ENCODE measurements at places on chromosomes 2 and 18. TPM values are rescaled to one million over a fixed set of nuclear protein-coding genes. Genes with fewer than 3 reads are reported as not detected.
A peak's percentile ranks its signal among the peaks of the same experiment; 100 is the strongest.

DNA sequence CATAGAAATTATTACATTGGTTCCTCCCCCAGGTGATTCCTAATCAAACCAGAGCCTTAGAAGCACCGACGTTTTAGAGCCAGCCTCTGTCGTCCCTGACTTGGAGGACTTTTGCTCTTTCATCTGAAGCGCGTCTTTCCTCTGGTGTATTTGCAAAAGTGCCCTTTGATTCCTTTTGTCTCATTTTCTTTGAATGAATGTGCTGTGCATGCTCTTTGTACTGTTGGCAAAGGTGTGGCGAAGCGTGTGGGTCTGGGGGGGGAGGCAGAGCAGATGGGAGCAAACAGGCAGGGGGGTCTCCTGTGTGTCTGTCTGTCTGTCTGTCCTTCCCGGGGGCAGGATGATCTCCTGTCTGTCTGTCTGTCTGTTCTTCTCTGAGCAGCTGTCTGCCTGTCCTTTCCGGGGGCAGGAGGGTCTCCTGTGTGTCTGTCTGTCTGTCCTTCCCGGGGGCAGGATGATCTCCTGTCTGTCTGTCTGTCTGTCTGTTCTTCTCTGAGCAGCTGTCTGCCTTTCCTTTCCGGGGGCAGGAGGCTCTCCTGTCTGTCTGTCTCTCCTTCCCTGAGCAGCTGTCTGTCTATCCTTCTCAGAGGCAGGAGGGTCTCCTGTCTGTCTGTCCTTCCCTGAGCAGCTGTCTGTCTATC is 205.5 kb upstream of the MYT1L start:
- no peak for DNase-seq

ERFE gene
- 0.14 TPM for total RNA-seq

GRCh38 chr2:59572227-59572626 is 981.2 kb downstream of the BCL11A start:
- no peak for DNase-seq

DNA sequence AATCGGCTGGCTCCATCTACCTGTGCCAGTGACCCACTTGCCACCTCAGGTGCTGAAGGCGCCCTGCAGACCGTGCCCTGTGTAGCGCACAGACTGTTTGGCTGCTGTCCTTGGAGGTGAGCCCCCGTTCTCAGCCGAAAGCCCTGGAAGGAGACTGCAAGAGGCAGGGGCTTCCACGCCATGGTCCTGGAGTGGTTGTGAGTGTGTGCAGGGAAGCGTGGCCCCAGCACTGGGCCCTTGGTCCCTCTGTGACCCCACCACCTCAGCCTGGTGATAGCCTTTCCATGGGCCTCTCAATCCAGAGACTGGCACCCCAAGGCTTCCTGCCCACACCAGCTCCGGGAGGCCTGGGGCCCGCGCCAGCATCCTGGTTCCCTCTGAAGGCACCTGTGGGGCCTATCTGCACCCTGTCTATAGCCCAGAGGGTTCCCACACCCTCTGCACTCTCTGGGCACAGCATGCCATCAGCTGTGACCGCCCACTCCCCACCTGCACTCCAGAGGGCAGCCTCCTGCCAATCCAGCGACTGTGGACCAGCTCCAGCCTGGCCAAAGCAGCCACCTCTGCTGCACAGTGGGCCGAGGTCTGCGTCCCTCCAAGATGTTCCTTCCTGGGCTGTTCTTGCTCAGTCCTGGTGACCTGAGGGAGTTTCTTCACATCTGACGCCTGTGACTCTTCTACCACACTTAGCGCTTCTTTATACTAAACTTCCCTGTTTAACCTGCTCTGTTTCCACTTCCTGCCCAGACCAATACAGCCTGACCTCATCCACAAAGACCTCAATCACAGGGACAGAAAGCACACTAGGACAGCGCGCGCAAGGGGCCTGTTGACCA is 109.5 kb downstream of the EIPR1 start:
- peak; percentile 42 for DNase-seq

COL4A3 gene
- total RNA-seq, result 3.4 TPM

DNA sequence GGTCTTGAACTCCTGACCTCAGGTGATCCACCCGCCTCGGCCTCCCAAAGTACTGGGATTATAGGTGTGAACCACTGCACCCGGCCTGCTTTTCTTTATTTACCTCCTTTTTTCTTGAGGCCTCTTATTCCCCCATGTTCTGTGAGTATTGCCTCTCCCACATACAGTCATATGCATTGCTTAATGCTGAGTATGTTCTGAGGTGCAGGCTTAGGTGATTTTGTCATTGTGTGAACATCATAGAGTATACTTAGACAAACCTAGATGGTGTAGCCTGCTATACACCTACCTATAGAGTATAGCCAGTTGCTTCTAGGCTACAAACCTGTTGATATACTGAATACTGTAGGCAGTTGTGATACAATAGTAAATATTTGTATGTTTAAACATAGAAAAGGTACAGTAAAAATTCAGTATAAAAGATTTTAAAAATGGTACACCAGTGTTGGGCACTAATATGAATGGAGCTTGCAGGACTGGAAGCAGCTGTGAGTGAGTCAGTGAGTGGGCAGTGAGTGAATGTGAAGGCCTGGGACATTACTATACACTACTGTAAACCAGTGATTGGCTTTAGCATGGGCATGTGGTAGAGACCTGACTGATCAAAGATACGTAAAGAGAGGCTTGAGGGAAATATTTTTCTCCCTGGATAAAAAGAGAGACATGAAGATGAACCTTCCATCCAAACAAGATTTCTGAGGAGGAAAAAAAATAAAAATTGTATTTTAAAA is 17.6 kb downstream of the SLC39A10 start:
- DNase-seq, result no peak

DNA sequence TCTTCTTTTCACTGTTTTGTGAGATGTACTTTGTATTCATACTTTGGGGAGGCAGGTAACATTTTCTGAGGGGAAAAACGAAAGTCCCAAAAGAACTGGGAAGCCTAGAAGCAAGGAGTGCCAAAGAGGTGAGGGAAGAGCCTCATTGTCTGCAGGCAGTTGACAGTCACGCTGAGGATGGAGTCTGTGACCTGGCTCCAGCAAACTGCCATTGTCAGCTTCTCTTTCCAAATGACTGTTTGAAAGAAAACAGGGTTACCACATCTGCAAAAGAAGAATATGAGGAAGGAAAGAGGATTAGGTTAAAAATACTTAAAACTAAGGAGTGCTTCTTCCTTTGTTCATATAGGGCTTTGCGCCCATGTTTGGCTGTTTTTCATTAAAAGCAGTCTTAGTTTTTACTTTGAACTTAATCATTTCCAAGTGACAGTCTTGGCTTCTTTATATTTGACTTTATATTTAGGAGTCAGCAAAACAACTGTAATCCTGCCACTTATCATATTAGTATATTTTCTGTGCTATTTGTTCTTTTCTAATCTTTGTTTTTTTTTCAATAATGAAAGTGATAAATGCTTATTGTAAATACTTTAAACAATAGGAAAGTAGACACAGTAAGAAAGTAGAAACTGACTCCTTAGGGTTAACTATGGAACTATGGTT is 35.0 kb downstream of the CERS6 start:
- no peak for DNase-seq

MYO5B gene
- 25.3 TPM for total RNA-seq

REG3G gene
- 2,176 TPM for total RNA-seq

CENPO gene
- 2.2 TPM for total RNA-seq

- DNase-seq, result no peak
These were observed 18.9 kb downstream of the TGIF1 start for GRCh38 chr18:3468833-3469232.

- no peak for DNase-seq
These were observed 37.2 kb upstream of the BIN1 start for GRCh38 chr2:127143841-127144782.

DNA sequence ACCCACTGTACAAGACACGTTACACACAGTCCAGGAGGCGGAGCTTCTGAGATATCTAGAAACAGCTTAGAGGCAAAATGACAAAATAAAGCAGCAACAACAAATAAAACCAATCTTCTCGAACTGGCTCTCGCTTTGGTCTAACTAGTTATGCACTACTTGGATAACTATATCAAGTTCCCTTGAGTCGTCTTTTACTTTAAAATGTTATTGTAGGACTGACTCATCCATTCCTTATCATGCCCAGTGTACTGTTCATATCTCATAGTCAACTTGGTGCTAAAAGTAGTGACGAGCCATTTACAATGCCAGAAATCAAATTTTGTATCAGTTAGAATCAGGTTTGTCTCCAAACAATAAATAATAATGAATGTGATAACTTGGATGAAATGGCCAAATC is 102.5 kb upstream of the SLC35G4 start:
- DNase-seq, result no peak

DNA sequence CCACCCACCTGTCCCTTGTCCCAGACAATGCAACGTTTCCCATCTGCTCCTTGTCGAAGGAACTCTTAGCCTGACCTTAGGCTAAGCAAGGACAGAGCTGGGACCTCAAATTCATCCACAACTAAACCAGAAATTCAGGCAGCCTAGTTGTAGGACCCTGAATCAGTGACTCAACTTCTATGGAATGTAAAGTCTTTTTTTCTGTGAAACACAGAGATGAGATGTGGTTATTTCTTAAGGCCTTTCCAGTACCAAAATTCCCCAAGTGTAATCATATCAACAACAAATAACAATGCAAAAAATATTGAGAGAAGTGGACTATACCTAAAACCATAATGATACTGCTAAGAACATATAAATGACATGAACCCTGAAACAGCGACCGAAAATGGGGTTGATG is 46.7 kb downstream of the EN1 start:
- DNase-seq, result no peak

DNA sequence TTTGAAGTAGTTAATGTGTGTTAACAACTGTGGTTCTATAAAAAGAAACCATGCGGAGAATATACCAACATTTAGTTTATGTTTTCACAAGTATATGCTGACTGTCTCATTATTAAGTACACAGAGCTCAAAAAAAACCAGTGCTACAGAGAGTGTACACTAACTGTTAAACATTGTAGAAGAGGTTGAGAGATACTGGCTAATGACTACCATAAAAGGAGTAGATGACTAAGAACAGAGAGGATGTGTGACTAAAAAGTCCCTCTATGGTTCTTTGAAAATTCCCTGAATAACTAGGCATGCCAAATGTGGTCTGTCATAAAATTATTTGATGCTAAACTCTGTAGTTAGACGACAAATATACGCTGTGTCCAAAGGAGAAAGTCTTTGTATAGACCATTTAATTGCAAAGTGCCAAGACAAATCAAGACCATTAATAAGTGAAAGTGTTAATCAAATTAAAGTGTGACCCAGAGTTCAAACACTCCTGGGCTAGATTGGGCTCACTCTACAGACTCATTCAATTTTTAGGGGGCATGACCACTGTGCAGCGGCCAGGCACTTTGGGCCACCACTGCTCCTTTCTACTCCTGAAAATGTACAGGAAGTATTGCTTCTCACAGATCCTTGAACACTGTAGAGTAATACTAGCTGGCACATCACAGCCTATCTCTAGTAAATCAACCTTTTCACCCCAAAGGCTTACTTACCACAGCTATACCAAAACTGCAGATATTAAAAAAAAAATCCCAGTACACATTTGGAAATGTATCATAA is 45.1 kb upstream of the SERTAD2 start:
- no peak for DNase-seq

DNA sequence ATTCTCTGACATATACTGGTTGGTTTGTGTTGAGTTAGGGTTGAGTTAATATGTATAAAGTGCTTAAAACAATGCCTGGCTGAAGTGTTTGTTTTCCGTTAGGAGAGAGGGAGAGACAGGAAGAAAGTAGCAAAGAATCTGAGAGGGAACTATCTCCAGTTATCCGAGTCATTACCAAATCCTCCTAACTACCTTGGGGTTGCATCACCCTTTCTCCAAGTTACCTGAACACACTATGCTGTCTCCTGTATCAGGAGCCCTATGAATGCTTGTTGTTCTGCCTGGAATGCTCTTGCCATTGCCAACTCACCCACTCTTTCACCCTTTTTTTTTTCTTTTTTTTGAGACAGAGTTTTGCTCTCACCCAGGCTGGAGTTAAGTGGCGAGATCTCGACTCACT is 47.9 kb upstream of the ITGAV start:
- DNase-seq, result no peak

RBM43 gene
- total RNA-seq, result 4.0 TPM

- no peak for DNase-seq
These were observed 160.0 kb upstream of the STON1 start for GRCh38 chr2:48369971-48370370.

DNA sequence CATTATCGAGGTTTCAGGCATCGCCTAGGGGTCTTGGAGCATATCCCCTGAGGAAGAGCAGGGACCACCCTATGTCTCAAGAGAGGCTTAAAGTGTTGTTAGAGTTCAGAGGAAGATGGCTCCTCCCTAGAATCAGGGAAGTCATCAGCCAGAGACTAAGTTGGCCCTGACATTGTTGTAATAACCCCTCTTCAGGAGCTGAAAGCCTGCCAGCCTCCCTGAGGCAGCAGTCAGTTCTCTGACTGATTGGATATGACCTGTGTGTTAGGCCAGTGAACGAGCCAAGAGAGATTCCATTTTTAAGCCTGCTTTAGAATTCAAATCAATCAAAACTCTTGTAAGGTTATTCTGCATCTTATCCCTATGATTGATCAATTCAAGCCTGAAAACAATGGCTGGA is 34.9 kb downstream of the ARHGAP28 start:
- DNase-seq, result no peak

DNA sequence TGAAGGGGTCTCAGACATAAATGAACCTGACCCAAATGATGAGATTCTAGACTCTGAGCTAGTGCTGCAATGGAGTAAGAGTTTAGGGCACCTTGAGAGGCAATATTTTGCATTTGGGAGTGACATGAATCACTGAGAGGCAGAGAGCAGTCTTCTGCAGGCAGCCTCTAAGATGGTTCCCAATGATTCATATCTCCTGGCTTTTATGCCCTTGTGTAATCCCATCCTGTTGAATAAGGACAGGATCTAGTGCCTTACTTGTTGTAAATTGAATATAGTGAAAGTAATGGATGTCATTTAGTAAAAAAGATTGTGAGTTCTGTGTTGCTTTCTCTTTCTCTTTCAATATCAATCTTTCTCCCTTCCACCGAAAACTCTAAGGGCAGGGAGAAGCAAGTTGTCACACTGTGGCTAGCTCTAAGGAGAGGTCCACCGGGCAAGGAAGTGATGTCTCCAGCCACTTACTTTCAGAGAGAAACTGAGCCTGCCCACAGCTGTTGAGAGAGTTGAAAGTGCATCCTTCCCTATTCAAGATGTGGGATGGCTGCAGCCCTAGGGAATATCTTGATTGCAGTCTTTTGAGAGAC is 144.7 kb downstream of the TRIB2 start:
- DNase-seq, result no peak

GRCh38 chr2:24920098-24920808 is at the start of gene ADCY3:
ADCY3 (minus strand) TSS chr2:24920237; CDS start chr2:24918987, 1,250 bp downstream.
- DNase-seq, result no peak

ECEL1 gene
- 0.47 TPM for total RNA-seq

- no peak for DNase-seq
These were observed 266.2 kb downstream of the FIGN start for GRCh38 chr2:163469561-163469962.

- DNase-seq, result no peak
These were observed 12.5 kb downstream of the NPC1 start for GRCh38 chr18:23573626-23574431.

DNA sequence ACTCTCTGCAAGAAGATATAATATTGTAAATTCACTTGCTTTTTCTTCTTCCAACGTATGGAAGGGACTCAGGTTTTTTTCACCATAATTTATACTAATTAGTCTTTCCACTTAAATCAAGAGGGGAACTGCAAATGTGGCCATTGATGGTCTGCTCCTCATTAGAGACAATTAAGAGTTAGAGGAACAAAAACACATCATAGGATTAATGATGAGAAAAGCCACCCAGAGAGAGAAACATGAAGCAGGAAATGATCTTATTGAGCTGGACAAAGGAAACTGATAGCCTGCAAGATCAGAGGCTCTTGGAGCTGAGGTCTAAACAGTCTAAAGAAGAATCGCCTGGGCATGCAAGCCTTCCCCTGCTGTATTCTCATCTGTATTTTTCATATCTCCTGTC is 151.2 kb upstream of the NRP2 start:
- no peak for DNase-seq

GRCh38 chr2:11692966-11693521 is 23.0 kb upstream of the NTSR2 start:
- DNase-seq, result no peak
